Pancreas (tissue), 10 donors: ENCODE measurements at places on chromosomes 4 and X. TPM values are rescaled to one million over a fixed set of nuclear protein-coding genes. Genes with fewer than 3 reads are reported as not detected.

Gene KLHL13
- polyA plus RNA-seq = 1.1 TPM

Gene GUCY1A1
- polyA plus RNA-seq = 4.2 TPM

Gene FDCSP
- polyA plus RNA-seq = 0.61 TPM

Gene GABRQ
- not detected for polyA plus RNA-seq

Gene ADH1C
- polyA plus RNA-seq = 8.7 TPM

Gene TAB3
- 14.9 TPM for polyA plus RNA-seq

Gene TRMT2B
- 7.4 TPM for polyA plus RNA-seq

Gene C4orf51
- not detected for polyA plus RNA-seq

Gene CTAG2
- polyA plus RNA-seq = 1.2 TPM

Gene FGB
- 0.59 TPM for polyA plus RNA-seq

Gene GPC3
- 2.9 TPM for polyA plus RNA-seq

Gene AMER1
- polyA plus RNA-seq = 0.92 TPM

Gene CSAG1
- polyA plus RNA-seq = not detected

Gene PPP4R3C
- polyA plus RNA-seq = not detected

Gene WNK3
- 0.15 TPM for polyA plus RNA-seq

Gene TLR7
- 0.09 TPM for polyA plus RNA-seq

Gene FRMD7
- polyA plus RNA-seq = 0.02 TPM

Gene SSX4
- not detected for polyA plus RNA-seq

Gene ABCG2
- 0.23 TPM for polyA plus RNA-seq

Gene EIF4E
- polyA plus RNA-seq = 6.3 TPM

Gene ZRSR2
- 33.1 TPM for polyA plus RNA-seq

Gene PAGE2
- not detected for polyA plus RNA-seq

Gene VSIG1
- 0.05 TPM for polyA plus RNA-seq

Gene RRAGB
- polyA plus RNA-seq = 23.2 TPM

Gene TGIF2LX
- polyA plus RNA-seq = not detected
